Lower leg skin (tissue), 4 donors: ENCODE measurements at places on chromosomes 13 and 19.
A peak's percentile ranks its signal among the peaks of the same experiment; 100 is the strongest.

DNA sequence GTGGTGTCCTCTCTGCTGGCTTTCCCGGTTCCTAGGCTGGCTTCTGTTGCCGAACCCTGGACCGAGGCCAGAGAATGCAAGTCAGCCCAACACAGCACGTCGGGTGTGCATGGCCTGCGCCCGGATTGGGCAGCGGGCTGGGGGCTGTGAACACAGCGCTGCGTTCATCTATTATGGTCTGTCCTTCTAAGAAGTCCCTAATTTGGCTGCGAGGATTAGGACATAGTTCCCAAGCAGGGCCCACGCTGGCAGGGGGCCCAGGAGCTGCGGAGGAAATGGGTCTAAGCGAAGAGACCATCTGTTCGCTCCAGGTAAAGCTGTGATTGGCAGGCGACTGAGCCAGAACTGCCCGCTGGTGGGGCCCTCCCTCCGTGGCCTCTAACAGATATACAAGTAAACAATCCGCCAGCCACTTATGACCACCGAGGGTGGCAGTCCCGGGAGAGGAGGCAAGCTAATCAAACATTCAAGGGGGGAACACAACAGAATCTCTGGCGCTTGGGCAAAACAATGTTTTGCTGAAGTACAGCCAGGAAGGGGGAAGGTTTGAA, 6.0 kb downstream of the SYCE2 start:
- peak; percentile 94 for DNase-seq

DNA sequence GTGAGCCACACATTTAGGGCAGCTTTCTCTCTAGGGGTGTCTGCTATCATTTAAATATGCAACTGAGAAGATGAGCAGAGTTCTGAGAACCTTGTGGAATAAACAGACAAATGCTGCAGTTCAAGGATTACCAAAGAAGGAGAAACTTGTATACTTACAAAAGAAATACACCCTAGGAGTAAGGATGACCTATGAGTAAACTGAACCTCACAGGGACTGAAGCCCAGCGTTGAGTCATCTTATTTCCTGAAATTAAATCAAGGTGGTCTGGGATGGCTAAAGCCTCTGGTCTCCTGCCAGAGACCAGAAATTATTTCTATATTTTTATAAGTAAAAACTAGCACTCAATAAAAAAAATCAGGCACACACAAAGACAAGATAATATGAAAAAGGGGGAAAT, 40.1 kb downstream of the FAM216B start:
- no peak for DNase-seq

DNA sequence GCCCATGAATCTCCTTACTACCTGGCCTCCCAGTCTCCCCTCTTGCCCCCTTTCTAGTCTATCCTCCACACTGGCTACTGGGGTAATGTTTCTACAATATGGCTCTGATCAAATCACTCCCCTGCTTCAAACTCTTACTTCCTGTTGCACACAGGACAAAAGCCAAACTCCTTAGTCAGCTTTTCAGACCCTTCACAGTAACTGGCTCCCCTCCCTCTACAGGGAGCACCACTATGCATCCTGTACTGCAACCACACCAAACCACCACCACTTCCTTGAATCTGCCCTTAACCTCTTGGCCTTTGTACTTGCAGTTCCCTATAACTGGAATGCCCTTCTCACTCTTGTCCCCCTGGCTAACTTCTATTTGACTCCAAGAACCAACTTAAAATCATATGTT, 32.2 kb downstream of the DEDD2 start:
- DNase-seq: no peak

DNA sequence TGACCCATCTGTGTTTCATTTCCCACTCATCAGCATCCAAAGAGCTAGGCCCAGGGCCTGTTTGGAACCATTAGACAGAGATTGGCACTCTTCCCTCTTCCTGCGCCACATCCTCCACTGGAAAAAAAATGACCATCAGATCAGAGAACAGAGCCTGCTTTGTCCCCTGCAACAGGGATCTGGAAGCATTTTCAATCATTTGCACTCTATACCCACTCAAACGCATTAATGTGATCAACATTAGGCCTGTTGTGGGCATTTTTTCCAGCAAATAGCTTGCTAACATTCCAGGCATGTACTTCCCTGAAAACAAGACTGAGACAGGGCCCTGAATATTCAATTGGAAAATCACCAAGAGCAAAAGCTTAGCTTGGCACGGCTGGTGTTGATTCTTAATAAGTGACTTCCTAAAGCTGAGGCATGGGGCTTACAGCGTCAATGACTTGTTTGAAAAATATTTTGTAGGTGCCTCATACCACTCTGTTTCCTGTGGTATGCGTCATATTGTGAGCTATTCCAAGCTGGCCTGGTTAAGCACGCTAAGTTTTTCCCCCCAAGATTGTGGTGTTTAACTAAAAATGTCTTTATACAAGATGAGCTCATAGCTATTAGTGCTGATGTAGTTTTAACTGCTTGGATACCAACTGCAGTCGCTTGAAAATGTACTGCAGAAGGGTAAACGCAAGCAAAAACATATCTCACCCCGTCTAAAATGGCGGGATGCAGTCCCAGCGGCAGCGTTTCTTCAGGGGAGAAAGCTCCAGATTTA, 404.4 kb downstream of the SPRY2 start:
- peak; percentile 30 for DNase-seq

DNA sequence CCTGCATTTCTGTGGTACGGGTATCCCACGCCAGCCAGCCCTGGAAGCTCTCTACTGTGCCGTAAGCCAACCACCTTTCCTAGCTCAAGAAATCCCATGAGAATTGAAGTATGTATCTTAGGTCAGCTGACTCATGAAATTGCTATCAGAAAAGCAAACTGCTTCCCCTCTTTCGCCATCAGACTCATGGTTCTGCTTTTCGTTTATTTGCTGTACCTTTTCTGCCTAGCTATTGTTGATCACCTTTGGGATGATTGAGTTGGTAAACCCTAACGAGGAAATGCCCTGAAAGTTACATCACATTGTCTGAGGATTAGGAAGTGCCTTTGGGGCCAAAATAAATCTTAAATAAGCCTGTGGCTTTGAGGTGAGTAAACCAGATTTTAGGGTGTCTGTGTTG, at the start of gene ADGRE3:
ADGRE3 (minus strand) TSS at position 81 of the 400 bp plus-strand sequence; CDS start at position 7, 74 bp downstream.
- no peak for DNase-seq

DNA sequence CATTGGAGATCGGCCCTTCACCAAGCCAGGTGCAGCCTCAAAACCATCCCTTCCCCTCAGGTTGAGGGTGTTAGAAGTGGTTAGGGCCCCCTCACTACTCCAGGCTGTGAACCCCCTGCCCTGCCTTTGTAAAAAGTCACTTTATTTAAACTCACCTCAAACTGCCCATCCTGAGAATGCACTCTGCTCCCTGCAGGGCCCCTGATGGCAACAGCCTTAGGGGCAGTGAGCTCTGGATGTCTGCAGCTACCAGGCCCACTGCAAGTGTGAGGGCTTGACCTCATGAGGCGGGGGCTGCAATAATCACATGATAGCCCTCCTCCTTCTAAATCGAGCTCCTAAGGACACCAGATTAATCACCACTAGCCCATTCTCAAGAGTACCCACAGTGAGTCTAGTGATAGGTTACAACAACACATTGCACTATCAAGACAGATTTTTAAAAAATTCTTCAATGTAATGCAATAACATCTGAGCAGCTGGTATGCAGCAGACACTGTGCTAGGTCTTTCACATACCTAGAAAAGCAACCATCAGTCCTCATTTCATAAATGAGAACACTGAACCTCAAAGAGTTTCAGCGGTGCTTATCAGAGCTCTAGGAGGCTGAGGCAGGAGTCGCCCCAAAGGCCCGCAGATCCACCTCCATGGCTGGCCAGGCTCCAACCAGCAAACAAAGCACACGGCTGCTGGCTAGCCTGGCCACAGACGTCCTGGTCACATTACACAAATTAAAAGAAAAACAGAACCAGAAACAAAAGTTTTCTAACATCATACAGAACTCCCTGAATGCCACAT, 26.0 kb downstream of the SLC7A1 start:
- DNase-seq: no peak

- DNase-seq: no peak
Measured at GRCh38 chr13:104967376-104967775, 1568.1 kb downstream of the EFNB2 start.

DNA sequence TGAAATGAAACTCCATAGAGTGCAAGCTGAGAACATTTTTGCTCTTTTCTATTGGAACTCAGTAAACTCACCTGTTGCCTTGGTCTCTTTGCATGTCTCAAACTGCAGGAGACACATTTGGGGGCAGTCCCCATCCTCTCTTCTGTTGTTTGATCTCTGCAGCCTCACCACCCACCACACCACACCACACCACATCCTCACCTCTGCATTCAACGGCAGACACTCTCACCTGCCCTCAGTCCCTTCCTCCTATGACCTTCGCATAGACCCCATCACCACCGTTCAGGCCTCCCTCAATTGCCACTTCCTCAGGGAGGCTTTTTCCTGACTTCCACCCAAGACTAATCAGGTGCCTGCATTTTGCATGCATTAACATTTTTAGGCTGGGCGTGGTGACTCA, 14.4 kb upstream of the TPM4 start:
- no peak for DNase-seq

GRCh38 chr19:13087795-13088537, 14.7 kb downstream of the LYL1 start:
- no peak for DNase-seq

DNA sequence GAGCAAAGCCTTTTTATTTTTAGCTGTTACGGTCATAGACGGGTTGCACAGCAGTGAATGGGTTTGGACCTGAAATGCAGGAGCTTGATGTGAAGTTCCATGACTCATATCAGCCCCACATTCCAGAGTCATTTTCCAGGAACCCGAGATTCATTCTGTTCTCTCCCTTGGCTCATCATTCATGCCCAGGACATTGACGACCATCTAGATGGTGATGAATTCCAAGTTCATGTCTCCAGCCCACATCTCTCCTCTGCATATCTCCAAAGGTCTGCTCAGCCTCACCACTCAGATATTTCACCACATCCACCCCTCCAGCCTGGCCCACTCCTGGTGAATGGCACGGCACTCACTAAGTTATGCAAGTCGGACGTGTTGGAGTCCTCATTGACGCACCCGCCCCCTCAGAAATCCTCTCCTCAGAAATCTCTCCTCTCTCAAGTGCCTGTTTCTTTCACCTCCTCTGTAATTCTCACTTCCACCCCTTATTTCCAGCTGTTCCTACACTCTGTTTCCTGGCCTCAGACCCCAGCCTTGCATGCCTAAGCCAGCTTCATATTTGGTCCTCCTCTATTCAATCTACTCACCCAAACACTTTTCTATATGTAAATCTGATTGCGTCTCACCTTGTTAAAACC, 83.1 kb downstream of the ALOX5AP start:
- peak; percentile 85 for DNase-seq

DNA sequence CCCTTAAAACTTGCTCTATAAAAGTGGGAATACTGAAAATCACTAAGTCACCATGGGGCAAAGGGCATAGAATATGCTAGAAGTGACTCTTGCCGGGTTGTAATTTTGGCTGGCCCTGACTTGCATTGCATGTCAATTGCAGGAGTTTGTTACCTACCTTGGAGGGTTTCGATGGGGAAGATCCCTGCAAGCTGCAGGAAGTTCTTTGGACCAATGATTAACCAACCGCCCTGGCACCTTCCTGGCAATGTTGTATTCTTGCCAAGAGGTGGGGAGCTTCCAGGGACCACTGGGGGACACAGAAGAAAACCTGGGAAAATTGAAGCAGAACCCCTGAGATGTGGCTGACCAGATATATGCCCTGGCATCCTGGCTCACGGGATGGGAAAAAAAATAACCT, 235.8 kb downstream of the B3GLCT start:
- DNase-seq: no peak

DNA sequence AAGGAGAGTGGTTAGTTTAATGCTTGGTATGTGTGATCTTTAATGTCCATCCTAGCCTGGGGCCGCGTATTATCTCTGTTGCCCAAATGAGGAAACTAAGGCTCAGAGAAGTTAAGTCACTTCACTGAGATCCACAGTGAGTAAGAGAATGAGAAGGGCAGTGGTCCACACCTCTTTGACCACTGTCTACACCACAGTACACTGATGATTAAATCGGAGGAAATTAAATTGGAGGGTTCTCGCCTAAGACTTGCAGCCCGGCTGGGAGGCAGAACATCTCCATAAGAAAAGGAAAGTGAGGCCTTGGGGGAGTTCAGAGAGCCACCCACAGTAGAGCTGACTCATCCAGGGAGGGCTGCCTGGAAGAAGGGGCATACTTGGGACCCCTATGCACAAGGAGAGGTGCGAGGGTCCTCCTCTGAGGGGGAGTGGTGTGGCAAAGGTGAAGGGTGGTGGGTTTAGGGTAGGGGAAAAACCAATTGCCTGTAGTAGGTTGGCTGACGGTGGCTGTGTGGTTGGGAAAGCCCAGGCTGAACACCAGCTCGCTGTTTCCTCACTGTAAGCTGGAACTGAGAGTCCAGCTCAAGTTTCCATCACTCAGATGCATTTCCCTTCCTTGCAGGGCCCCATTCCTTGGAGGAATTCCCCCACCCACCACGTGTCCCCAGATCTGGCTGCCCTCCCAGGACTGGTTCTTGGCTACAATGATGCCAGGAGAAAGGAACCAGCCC, 15.0 kb upstream of the DHRS12 start:
- DNase-seq: no peak
